ENCODE measurements at places on chromosomes 2 and 18.

DNA sequence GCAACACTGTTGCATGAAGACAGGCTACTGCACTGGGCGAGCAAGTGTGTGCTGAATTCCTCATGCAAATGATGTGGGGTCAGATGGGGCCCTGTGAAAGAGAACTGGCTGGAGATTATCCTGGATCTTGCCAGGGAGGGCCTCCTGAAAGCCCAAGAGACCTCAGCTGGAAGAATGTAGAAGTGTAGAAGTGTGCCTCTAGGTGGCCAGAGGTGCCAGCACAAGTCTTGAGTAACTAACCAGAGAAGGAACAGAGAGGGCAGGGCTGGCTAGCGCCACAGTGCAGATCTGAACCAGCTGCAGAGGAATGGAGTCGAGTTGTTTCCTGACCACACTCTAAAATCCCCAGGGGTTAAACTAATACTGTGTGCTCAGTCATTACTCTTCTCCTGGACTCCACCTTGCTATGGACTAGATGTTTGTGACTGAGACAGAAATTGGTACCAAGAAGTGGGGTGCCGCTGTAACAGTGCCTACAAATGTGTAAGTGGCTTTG, 399.3 kb downstream of the LRATD1 start:
- no peak for DNase-seq

DNA sequence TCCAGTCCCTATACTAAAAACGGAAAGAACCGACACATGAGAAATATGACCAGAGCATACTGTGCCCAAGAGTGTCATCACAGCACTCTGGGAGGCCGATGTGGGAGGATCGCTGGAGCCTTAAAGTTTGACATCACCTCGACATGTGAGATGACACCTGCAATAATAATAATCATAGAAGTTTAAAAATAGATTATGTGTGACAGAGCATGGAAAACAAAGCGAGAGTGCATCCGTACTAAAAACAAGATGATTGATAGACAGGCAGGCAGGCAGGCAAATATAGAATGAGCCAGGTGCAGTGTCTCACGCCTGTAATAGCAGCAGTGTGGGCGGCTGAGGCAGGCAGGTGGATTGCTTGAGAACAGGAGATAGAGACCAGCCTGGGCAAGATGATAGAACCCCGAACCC, 114.8 kb upstream of the ANKRD30BL start:
- DNase-seq, result no peak

DNA sequence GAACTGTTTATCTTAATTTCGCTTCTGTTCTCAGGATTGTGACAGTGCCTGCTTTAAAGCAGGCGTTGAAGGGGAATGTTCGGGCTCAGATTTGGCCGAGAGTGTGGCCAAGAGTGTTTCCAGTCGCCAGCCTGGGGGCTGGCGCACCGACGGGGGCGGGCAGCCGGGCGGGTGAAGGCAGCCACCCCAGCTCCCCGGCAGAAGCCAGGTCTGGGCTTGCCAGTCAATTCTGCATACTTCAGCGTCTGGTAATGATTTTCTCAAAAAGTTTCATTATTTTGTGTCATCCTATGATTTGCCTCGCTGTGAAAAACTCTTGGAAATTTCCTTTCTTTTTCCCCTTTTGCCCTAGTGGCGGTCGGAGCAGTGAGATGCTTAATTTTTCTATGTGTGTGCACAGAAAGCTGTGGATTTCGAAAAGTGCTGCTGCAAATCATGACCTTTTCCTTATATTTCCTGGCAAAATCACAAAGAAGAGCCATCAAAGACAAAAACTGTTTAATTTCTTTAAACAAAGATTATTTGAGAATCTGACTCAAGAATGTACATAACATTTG, 856 bp downstream of the FAM228A start:
- no peak for DNase-seq

- DNase-seq, result no peak
Measured at GRCh38 chr2:98027538-98027937, 31.8 kb upstream of the TMEM131 start.

GRCh38 chr18:61817086-61817485, 75.7 kb downstream of the RNF152 start:
- no peak for DNase-seq

- DNase-seq, result no peak
Measured at GRCh38 chr2:129281791-129282530, 697.5 kb upstream of the RAB6C start.
